Psoas muscle (tissue), 8 donors: ENCODE measurements at places on chromosomes 3 and 15. TPM values are rescaled to one million over a fixed set of nuclear protein-coding genes. Genes with fewer than 3 reads are reported as not detected.
A peak's percentile ranks its signal among the peaks of the same experiment; 100 is the strongest.

C3orf22 gene
- not detected for polyA plus RNA-seq

NPAP1 gene
- polyA plus RNA-seq, result not detected

ANKRD34C gene
- 0.03 TPM for polyA plus RNA-seq

SPSB4 gene
- polyA plus RNA-seq, result 0.39 TPM

RCN2 gene
- 30.1 TPM for polyA plus RNA-seq

- no peaks in the 10 kb centered on the region for H3K36me3 ChIP-seq
- no peak overlapping the region for H3K27ac ChIP-seq
- DNase-seq, result no peak
These were observed 938 bp upstream of the SLCO2A1 start for GRCh38 chr3:134030379-134031347.

- H3K27ac ChIP-seq, result no peak overlapping the region
- H3K4me3 ChIP-seq, result peak overlapping the region; percentile 47
These were observed 27.6 kb upstream of the TRPM1 start for GRCh38 chr15:31128919-31129768.

DNA sequence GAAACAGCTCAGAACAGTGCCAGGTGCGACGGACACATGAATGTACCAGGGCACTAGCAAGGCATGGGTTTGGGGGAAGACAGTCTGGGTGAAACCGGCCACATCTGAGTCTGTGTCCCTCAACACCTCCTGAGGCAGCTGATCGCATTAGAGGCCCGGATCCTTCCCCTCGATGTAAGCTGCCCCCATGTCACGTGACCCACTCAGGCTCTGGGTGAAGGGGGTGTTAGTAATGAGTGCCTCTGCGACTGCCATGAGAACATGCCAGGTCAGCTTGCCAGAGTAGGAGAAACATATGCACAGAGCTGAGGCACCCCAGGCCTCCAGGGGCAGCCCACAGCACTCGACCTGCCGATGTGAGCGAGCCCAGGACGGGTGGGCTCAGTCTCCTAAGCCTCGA, 29.7 kb downstream of the PRR23E start:
- no peaks in the 10 kb centered on the region for H3K4me1 ChIP-seq
- H3K36me3 ChIP-seq, result no peaks in the 10 kb centered on the region
- no peak for DNase-seq
- peaks cover 4% of the 10 kb centered on the region for H3K27me3 ChIP-seq

DNA sequence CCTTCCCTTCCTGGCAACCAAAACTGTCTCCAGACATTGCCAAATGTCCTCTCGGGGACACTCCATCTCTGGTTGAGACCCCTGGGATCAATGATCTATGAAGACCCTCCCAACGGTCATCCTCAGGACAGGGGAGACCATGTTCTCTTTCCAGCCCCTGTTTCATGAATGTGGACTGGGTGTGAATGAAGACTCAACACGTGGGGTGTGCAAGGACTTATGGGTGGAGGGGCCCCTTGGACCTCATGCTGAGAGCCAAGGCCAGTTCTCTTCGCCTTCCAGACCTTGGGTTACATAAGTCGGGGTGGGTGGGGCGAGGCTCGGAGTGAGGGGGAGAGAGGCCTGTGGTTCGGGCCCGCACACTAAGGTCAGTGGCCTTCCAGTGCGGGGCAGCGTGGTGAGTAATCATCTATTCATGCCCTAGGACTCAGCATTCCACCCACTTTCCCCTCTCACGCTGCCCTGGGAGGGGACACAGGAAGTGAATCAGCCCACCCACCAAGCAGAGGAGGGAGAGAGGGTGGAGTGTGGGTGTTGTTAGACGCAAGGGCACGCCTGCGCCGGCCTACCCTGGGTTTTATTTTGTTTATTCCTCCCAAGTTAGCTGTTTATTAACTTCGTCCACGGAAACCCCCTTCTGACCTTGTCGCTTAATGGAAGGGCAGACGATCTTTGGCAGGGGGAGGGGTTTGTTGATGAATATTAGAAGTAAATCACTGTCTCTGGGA, 6.7 kb downstream of the PAQR5 start:
- H3K4me1 ChIP-seq, result no peaks in the 10 kb centered on the region
- no peak overlapping the region for H3K27ac ChIP-seq
- DNase-seq, result no peak
- peaks cover 29% of the 10 kb centered on the region for H3K27me3 ChIP-seq

GRCh38 chr3:131995891-131996290, 38.9 kb downstream of the CPNE4 start:
- no peaks in the 10 kb centered on the region for H3K36me3 ChIP-seq
- no peak overlapping the region for H3K27ac ChIP-seq
- H3K4me1 ChIP-seq, result no peaks in the 10 kb centered on the region
- no peaks in the 10 kb centered on the region for H3K27me3 ChIP-seq
- H3K4me3 ChIP-seq, result no peak overlapping the region
- no peak for DNase-seq

DNA sequence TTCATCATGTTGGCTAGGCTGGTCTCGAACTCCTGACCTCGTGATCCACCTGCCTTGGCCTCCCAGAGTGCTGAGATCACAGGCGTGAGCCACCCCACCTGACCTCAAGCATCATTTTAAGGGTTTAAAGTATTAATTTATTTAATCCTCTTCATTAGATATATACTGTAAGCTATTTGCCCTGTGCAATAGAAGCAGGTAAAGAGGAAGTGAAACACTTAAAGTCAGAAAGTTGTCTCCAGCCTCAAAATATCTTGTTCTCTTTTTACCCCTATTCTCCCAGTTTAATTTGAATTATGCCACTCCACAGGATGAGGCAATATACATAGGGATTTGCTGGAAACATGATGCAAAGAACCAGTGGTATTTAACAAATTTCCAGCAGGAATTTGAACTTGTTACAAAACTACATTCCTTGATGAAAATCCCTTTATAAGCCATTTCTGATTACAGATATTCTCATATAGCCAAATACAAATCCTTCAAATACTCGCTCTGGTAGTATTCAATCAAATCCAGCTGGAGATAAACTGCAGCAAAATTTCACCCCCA, 2.0 kb downstream of the NDUFB5 start:
- H3K4me1 ChIP-seq, result peaks cover 27% of the 10 kb centered on the region
- DNase-seq, result no peak
- no peak overlapping the region for H3K4me3 ChIP-seq
- H3K27ac ChIP-seq, result no peak overlapping the region

GRCh38 chr3:43620831-43621655, 768 bp downstream of the ANO10 start:
- no peaks in the 10 kb centered on the region for H3K27me3 ChIP-seq
- peak overlapping the region; percentile 82 for H3K4me3 ChIP-seq
- DNase-seq, result peak; percentile 60
- H3K27ac ChIP-seq, result peak overlapping the region; percentile 77
- H3K36me3 ChIP-seq, result no peaks in the 10 kb centered on the region

DNA sequence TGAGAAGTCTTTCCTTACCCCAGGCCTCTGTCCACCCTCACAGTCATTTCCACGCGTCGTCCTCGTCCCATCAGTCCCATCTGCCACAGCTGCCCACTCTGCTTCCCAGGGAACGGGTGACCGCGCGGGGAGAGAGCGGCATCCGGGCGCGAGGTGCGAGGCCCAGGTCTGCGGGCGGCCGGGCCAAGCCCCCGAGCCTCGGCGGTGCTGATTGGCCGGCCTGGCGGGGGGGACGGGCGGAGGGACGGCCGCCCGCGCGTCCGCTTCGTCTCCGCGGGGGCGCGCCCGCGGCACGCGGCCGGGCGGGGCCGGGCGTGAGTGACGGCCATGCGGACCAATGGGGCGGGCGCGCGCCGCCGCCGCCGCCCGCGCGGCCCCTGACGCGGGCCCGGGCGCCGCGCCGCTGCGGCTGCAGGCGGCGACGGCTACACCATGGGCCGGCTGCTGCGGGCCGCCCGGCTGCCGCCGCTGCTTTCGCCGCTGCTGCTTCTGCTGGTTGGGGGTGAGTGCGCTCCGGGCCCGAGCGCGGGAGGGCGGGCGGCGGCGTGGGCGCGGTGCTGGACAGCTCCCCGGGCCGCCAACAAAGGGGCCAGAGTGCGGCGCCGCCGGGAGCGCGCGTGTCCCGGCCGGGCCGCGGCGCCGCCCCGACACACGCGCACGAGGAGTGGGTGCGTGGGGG, at the start of gene PODXL2:
TSS of gene PODXL2 (plus strand) at position 398 of the 679 bp plus-strand sequence. CDS start at position 433, 35 bp downstream.
- peak; percentile 74 for DNase-seq
- no peaks in the 10 kb centered on the region for H3K36me3 ChIP-seq
- peak within 1 kb of the TSS; percentile 69 for H3K4me3 ChIP-seq
- H3K27me3 ChIP-seq, result peaks cover 2% of the 10 kb centered on the region
- H3K27ac ChIP-seq, result no peak within 1 kb of the TSS
- peaks cover 5% of the 10 kb centered on the region for H3K4me1 ChIP-seq

GRCh38 chr3:45795509-45795881, 841 bp downstream of the SLC6A20 start:
- no peaks in the 10 kb centered on the region for H3K36me3 ChIP-seq
- H3K27ac ChIP-seq, result no peak overlapping the region
- DNase-seq, result no peak
- H3K4me3 ChIP-seq, result peak overlapping the region; percentile 74
- H3K27me3 ChIP-seq, result peaks cover 14% of the 10 kb centered on the region
